ENCODE measurements at places on chromosomes 6 and 20.

DNA sequence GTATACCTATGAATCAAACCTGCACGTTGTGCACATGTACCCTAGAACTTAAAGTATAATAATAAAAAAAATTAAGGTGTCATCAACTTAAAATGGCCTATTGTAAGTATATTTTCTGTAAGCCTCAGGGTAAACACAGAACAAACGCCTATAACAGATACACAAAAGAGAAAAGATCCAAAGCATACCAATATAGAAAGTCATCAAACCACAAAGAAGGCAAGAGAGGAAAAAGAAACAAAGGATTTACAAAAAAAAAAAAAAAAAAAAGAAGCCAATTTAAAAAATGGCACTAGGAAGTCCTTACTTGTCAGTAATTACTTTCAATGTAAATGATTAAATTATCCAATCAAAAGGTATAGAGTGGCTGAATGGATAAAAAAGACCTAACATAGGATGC, 24.6 kb upstream of the ASF1A start:
- no peak for DNase-seq

GRCh38 chr6:143708889-143709288, 31.1 kb downstream of the PHACTR2 start:
- DNase-seq: no peak

- DNase-seq: no peak
Measured at GRCh38 chr6:35669451-35670045, 19.2 kb downstream of the FKBP5 start.

GRCh38 chr6:110255211-110255750, 75.1 kb downstream of the CDC40 start:
- DNase-seq: no peak

- no peak for DNase-seq
Measured at GRCh38 chr20:31984981-31985471, 17.1 kb downstream of the XKR7 start.

DNA sequence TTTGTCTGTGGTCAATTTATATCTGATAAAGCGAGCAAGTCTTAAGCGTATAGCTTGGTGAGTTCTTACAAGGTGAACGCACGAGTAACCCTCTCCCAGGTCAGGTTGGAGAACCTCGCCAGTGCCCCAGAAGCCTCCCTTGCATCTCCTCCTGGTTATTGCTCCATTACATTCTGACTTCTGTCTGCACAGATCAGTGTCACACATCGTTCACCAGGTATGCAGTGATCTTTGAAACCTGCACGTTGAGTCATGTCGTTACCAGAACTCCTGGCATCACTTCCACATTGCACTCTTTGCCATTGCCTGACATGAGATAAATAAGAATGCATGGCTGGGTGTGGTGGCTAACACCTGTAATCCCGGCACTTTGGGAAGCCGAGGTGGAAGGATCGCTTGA, 44.2 kb downstream of the AKAP12 start:
- no peak for DNase-seq

- no peak for DNase-seq
Measured at GRCh38 chr20:35697696-35698297, 1.4 kb downstream of the NFS1 start.

Measured in cerebellar nuclear complex (tissue), 1 donor.